ENCODE measurements at places on chromosomes 3 and 15.

DNA sequence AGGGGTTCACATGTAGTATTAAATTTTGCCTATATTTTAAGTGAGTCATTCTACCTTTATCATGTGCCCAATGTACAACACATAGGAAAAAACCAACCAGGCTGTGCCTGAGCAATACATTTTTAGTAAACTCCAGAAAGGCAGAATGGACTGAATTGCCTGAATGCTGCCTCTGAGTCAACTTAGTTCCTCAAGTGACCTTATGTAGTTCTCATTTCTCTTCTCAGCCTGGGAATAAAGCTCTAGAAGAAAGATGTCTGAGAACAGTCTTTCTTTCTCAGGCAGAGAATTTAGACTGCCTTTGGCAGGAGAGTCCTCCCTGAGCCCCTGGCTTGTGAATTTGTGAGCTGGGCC, 13.0 kb downstream of the ST3GAL6 start:
- no peaks in the 10 kb centered on the region for H3K36me3 ChIP-seq
- no peak overlapping the region for H3K4me3 ChIP-seq
- H3K27me3 ChIP-seq, result no peaks in the 10 kb centered on the region
- H3K27ac ChIP-seq, result no peak overlapping the region
- no peaks in the 10 kb centered on the region for H3K4me1 ChIP-seq

GRCh38 chr3:10549617-10550230, 44.3 kb upstream of the ATP2B2 start:
- H3K27ac ChIP-seq, result no peak overlapping the region
- peaks cover 8% of the 10 kb centered on the region for H3K4me1 ChIP-seq
- H3K4me3 ChIP-seq, result no peak overlapping the region
- no peaks in the 10 kb centered on the region for H3K27me3 ChIP-seq
- DNase-seq, result no peak
- H3K36me3 ChIP-seq, result no peaks in the 10 kb centered on the region

GRCh38 chr3:125160606-125161371, 51.8 kb downstream of the SLC12A8 start:
- H3K4me1 ChIP-seq, result peaks cover 7% of the 10 kb centered on the region
- H3K4me3 ChIP-seq, result no peak overlapping the region
- DNase-seq, result no peak
- no peaks in the 10 kb centered on the region for H3K36me3 ChIP-seq

DNA sequence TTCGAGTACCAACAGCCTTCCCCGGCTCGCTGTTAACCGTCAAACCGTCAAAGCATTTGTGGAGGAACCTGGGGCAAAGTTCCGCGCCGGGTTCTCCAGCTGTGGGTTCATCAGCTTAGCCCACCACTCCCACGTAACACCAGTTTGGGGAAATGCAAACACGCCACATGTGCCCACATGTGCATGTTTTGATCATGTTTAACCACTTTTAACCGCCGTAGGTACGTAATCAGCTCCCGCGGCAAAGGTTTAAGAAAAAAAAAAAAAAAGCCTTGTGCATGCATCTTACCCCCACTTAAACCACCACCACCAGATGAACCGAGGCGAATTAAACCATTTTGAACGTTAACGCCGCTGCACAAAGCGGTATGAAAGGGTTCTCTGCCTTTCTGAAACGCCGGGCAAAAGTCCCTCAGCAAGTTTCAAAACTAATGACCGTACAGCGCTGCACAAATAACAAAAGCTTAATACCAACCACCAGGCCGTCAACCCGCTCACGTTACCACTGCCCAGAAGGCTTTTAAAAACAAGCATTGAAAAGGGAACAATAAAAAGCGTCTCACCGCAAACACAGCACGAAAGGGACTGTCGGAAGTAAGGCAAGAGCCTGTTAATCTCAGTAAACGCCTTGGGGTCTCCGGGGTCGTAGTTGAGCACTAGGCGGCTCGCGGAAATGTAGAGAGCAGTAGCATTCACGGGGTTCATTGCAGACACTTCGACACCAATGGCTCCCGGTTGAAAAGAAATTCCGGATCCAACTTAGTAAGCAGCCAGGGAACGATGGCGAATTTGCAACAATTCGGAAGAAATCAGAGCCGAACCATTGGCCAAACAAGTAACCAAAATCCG, 1.5 kb downstream of the MSL2 start:
- H3K4me3 ChIP-seq, result peak overlapping the region; percentile 95
- DNase-seq, result no peak
- H3K27me3 ChIP-seq, result no peaks in the 10 kb centered on the region

GRCh38 chr3:180058238-180058637, 21.5 kb upstream of the PEX5L start:
- H3K27me3 ChIP-seq, result no peaks in the 10 kb centered on the region
- no peak overlapping the region for H3K27ac ChIP-seq
- no peaks in the 10 kb centered on the region for H3K36me3 ChIP-seq
- no peak for DNase-seq
- H3K4me3 ChIP-seq, result no peak overlapping the region
- H3K4me1 ChIP-seq, result no peaks in the 10 kb centered on the region

GRCh38 chr3:119140466-119140865, 5.5 kb upstream of the TEX55 start:
- no peaks in the 10 kb centered on the region for H3K36me3 ChIP-seq
- no peaks in the 10 kb centered on the region for H3K4me1 ChIP-seq
- H3K4me3 ChIP-seq, result no peak overlapping the region
- DNase-seq, result no peak

- no peak overlapping the region for H3K27ac ChIP-seq
- H3K4me3 ChIP-seq, result no peak overlapping the region
- H3K36me3 ChIP-seq, result no peaks in the 10 kb centered on the region
Observed at GRCh38 chr3:40325465-40325864, 16.0 kb downstream of the EIF1B start.

GRCh38 chr3:61626484-61626883, 65.1 kb downstream of the PTPRG start:
- H3K27ac ChIP-seq, result no peak overlapping the region
- no peak overlapping the region for H3K4me3 ChIP-seq
- peaks cover 9% of the 10 kb centered on the region for H3K4me1 ChIP-seq
- H3K36me3 ChIP-seq, result 0 out of 2 replicates have a peak, but pooled peaks cover 2% of the 10 kb centered on the region

GRCh38 chr3:126415661-126416591, 21.2 kb downstream of the CFAP100 start:
- no peaks in the 10 kb centered on the region for H3K36me3 ChIP-seq
- H3K4me1 ChIP-seq, result peaks cover 7% of the 10 kb centered on the region
- no peak overlapping the region for H3K4me3 ChIP-seq
- no peaks in the 10 kb centered on the region for H3K27me3 ChIP-seq

- H3K4me3 ChIP-seq, result no peak overlapping the region
- no peaks in the 10 kb centered on the region for H3K36me3 ChIP-seq
- no peak overlapping the region for H3K27ac ChIP-seq
- H3K27me3 ChIP-seq, result no peaks in the 10 kb centered on the region
- no peak for DNase-seq
Observed at GRCh38 chr3:179037351-179037750, 34.3 kb downstream of the ZMAT3 start.

DNA sequence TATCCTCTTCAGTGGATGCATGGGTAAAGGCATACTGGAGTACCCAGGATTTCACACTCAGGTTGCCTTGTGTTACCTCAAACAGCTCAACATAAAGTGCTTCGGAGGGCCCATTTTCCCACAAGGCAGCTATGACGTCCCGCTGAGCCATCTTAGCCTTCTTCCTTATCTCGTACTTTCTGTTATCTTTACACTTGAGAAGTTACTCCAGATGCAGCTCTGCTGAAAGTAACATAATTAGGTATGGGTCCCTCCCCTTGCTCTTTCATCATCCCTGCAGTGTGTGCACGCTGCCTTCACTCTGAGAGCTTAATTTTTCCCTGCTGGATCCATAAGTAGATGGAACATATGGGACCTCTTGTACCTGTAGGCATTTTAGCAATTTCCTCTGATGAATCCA, 410.3 kb downstream of the AGBL1 start:
- H3K4me3 ChIP-seq, result no peak overlapping the region
- no peaks in the 10 kb centered on the region for H3K27me3 ChIP-seq
- no peaks in the 10 kb centered on the region for H3K4me1 ChIP-seq
- no peak overlapping the region for H3K27ac ChIP-seq
- DNase-seq, result no peak
- H3K36me3 ChIP-seq, result no peaks in the 10 kb centered on the region

DNA sequence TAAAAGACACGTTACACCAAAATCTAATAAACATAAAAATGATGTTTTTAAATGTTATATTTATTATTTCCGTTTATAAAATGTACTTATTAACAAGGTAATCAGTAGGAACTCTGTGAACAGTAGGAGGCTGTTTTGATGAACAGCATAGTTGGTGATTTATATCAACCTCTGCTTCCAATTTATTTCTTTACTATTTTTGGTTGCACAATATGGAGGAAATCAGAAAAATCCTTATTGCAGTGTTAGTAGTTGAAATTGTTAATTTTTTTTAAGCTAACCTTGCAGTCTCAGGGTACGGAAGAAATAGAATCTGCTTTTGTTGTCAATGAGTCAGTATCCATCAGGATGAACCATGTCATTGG, 5.0 kb upstream of the SNX22 start:
- H3K27ac ChIP-seq, result no peak overlapping the region
- no peaks in the 10 kb centered on the region for H3K27me3 ChIP-seq
- H3K4me1 ChIP-seq, result peaks cover 1% of the 10 kb centered on the region
- no peak for DNase-seq
- no peaks in the 10 kb centered on the region for H3K36me3 ChIP-seq
- H3K4me3 ChIP-seq, result no peak overlapping the region

DNA sequence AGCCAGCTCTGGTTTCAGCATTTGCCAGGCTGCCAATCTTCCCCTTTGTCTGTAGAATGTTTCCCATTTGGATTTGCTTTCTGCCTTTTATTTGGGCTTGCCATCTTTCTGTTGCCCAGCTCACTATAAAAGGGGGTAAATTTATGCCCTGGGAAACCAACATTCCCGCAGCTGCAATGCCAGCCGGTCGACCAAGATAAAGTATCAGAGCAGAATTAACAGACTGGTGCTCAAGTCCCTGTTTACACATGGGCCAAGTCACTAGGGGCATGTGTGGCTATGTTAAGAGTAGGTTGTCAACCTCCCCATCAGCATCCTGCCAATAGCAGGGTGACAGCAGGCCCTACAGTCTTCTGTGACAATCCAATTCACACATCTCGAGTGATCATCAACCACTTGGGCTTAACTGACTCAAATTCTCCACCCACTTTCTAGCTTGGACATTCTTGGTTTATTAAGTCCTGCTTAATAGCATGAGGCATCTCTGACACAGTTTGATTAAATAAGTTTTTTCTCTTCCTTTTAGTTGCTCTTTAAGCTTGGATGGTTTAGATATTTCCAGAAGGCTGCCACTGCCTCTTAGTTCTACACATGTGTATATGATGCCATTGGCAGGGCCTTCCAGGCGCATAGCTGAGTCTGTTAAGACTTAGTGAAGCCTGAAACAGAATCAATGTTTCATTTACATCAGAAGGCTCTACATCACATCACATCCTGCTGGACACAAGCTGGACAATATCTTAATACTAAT, 24.1 kb upstream of the VEPH1 start:
- H3K4me1 ChIP-seq, result peaks cover 2% of the 10 kb centered on the region
- H3K27ac ChIP-seq, result no peak overlapping the region
- no peaks in the 10 kb centered on the region for H3K36me3 ChIP-seq
- no peak overlapping the region for H3K4me3 ChIP-seq

GRCh38 chr15:32786906-32787305, 69.1 kb downstream of the GREM1 start:
- no peaks in the 10 kb centered on the region for H3K27me3 ChIP-seq
- H3K4me3 ChIP-seq, result no peak overlapping the region
- DNase-seq, result no peak
- no peak overlapping the region for H3K27ac ChIP-seq
- no peaks in the 10 kb centered on the region for H3K36me3 ChIP-seq
- H3K4me1 ChIP-seq, result peaks cover 2% of the 10 kb centered on the region

GRCh38 chr3:173743111-173743510, 345.6 kb downstream of the NLGN1 start:
- no peak overlapping the region for H3K4me3 ChIP-seq
- no peaks in the 10 kb centered on the region for H3K27me3 ChIP-seq
- no peak for DNase-seq
- no peaks in the 10 kb centered on the region for H3K4me1 ChIP-seq
- no peak overlapping the region for H3K27ac ChIP-seq

DNA sequence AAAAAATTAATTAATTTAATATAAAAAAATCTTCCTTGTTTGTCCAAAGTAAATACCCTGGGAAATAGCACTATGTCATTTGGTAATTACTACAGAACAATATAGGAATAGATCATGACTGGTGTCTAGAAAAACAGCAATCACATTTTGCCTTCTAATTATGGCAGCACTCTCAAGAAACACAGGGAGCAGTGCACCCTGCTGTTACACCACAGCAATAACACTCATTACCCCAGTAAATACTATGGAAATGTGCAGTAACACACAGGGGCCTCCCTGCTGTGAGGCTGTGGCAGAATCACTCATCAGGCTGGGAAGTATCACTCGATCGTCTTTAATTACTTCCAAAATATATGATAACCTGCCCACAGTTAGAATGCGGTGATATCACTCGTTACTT, 646.0 kb downstream of the TUSC7 start:
- H3K27ac ChIP-seq, result no peak overlapping the region
- H3K4me1 ChIP-seq, result peaks cover 12% of the 10 kb centered on the region
- no peak for DNase-seq
- H3K36me3 ChIP-seq, result no peaks in the 10 kb centered on the region

DNA sequence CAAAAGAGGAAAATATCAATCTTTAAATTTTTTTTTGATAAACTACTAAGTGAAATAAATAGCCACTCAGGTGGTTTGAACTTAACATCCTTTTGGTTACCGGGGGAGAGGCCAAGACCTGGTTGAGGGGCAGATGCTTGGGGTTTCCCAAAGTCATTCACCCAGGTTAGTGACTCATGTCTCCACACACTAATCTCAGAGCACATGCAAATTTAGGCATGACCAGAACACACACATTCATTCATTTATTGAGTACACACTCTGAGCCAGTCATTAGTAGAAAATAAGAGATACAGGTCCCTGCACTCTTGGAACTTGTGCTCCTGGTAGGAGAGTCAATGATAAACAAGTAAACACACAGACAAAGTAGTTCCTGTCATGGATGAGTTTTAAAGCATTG, 7.3 kb downstream of the ILDR1 start:
- no peak for DNase-seq
- no peak overlapping the region for H3K27ac ChIP-seq
- H3K27me3 ChIP-seq, result no peaks in the 10 kb centered on the region
- no peaks in the 10 kb centered on the region for H3K4me1 ChIP-seq
- H3K4me3 ChIP-seq, result no peak overlapping the region

GRCh38 chr15:64232400-64232799, 69.6 kb upstream of the PPIB start:
- no peak for DNase-seq
- no peaks in the 10 kb centered on the region for H3K36me3 ChIP-seq
- H3K27ac ChIP-seq, result no peak overlapping the region
- no peaks in the 10 kb centered on the region for H3K4me1 ChIP-seq
- H3K27me3 ChIP-seq, result no peaks in the 10 kb centered on the region
- H3K4me3 ChIP-seq, result no peak overlapping the region

- no peaks in the 10 kb centered on the region for H3K36me3 ChIP-seq
- H3K27me3 ChIP-seq, result no peaks in the 10 kb centered on the region
- 0 out of 2 replicates have a peak, but pooled peaks cover 4% of the 10 kb centered on the region for H3K4me1 ChIP-seq
- no peak for DNase-seq
Observed at GRCh38 chr3:197186887-197187588, 111.4 kb downstream of the DLG1 start.

GRCh38 chr3:148953094-148953493, 38.2 kb upstream of the GYG1 start:
- H3K27ac ChIP-seq, result no peak overlapping the region
- H3K4me1 ChIP-seq, result peaks cover 7% of the 10 kb centered on the region
- H3K36me3 ChIP-seq, result no peaks in the 10 kb centered on the region
- H3K27me3 ChIP-seq, result no peaks in the 10 kb centered on the region
